Substantia nigra (tissue), 51 donors: ENCODE measurements at places on chromosomes 1 and 21.

DNA sequence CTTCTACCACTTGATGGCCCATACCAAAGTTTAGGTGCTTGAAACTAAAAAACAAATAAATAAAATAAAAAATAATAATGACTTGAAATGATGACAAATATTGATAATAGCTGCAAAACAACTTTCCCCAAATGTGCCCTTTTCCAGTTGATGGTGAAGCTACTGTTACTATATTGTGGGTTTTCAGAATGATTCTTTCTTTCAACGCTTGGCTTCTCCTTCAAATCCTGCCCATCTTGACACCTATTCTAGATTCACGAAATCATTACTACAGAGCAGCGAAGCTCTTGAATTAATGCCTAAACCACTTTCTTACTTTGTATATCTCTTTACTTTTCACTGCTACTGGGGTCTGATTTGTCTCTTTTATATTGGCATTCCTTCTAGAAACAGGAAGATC lies 9.2 kb upstream of the C1orf141 start:
- DNase-seq: no peak

- no peak for DNase-seq
These were observed 36.3 kb downstream of the S100B start for GRCh38 chr21:46568562-46568961.

GRCh38 chr1:160401487-160401805 lies 1.1 kb downstream of the VANGL2 start:
- no peak for DNase-seq

GRCh38 chr21:33035147-33035546 lies 9.4 kb downstream of the OLIG2 start:
- no peak for DNase-seq

DNA sequence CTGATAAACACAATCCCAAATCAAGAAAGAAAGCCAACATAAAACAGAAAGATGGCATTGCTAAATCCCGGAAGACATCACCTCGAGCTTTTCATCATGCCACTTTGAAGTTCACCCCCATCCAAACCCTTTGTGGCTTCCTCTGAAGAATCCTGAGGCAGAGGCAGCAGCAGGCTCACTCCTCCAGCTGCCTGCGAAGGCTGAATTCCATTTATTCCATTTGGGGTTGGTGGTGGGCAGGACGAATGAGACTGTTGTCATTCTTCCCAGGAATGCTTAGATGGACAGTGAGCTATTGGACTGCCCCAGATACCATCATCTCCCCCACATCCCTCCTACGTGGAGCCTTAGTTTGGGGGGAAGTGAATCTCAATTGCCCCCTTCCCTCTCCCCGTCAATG lies 437.5 kb downstream of the SMYD3 start:
- DNase-seq: no peak

DNA sequence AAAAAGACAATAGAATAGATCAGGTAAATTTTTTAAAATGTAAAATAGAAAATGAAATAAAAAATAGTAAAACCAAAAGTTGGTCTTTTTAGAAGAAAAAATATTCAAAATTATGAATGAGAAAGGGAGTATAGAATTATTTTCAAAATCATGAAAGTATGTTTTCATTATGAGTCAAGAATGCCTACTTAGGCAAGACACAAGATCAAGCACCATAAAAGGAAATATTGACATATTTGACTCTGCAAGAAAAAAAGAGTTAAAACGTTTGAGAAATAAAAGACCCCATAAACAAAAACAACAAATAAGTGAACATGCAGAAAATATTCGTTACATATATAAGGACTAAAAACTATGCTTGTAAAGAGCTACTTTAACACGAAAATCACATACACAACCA lies 4.8 kb upstream of the COX20 start:
- DNase-seq: no peak
